Stimulated activated CD4-positive, alpha-beta T cell treated with anti-CD3 and anti-CD28 coated beads, Interleukin-4, amount 100 ng/mL, for 4 hours (primary cell): ENCODE measurements at places on chromosomes 4 and X.

DNA sequence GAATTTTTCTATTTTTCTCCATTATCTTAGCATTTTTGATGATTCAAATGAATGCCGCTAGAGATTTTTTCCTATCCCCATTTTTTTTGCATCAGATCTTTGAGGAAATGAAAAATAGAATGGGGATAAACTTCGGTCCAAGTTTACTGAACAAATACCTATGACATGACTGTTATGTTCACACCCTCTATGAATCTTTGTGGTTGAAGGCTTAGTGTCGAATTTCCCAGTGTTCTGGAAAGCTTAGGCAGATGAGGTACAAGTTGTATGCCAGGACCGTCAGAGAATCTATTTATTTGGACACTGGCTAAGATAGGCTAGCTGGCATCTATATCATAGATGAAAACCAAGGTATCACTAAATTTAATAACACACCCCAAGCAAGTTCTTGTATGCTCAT, 123.4 kb downstream of the SPCS3 start:
- no peak for DNase-seq

DNA sequence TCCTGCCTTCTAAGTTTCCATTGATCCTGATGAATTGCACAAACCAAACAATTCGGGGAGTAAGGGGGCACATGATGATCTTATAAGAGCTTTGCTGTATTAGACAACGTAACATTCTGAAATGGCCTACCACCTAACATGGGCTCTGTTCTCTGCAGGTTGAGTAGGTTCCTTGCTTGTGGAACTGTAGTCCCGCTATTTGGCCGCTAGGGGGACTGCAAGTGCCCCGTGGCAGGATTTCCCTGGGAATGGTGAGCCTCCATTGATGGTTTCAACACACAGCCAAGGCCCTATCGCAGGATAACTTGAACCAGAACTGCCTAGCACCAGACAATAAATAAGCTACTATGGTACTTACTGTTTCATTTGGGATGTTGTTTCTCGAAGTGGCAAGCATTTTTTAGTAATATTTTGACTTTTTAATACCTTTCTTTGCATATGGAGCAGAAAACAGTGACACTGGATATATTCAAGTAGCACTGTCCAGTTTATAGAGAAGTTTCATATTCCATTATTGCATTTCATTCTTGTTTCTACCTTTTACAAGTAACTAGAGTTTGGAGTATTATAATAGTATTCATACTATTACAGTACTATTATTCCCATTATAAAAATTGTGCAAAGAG, 11.9 kb downstream of the AR start:
- no peak for DNase-seq

GRCh38 chr4:2261853-2262144, at the start of gene MXD4:
MXD4 (minus strand) TSS chr4:2262109; CDS start chr4:2261980, 129 bp downstream.
- no peak for DNase-seq

- DNase-seq = no peak
Observed at GRCh38 chrX:16196829-16197228, 29.5 kb downstream of the MAGEB17 start.

- DNase-seq = no peak
Observed at GRCh38 chr4:14008494-14008893, 381.0 kb upstream of the BOD1L1 start.

GRCh38 chr4:126827669-126828068, 805.1 kb upstream of the INTU start:
- no peak for DNase-seq

DNA sequence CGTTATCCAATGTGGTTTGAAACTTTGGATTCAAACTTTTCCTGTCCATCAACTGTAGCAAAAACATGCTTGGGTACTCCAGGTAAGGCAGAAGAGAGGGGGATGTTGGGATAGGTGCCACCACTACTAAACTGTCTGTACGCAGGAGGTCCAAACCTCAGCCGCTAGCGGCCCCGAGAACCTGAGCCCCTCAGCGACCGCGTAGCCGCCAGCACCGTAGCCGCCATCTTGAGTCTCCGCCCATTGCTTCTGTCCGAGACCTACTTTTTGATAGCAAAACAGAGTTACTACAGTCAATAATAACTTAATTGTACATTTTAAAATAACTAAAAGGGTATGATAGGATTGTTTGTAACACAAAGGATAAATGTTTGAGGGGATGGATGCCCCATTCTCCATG, 119.9 kb upstream of the GRID2 start:
- DNase-seq = no peak

GRCh38 chrX:74195605-74196004, 108.4 kb upstream of the ZCCHC13 start:
- DNase-seq = no peak

DNA sequence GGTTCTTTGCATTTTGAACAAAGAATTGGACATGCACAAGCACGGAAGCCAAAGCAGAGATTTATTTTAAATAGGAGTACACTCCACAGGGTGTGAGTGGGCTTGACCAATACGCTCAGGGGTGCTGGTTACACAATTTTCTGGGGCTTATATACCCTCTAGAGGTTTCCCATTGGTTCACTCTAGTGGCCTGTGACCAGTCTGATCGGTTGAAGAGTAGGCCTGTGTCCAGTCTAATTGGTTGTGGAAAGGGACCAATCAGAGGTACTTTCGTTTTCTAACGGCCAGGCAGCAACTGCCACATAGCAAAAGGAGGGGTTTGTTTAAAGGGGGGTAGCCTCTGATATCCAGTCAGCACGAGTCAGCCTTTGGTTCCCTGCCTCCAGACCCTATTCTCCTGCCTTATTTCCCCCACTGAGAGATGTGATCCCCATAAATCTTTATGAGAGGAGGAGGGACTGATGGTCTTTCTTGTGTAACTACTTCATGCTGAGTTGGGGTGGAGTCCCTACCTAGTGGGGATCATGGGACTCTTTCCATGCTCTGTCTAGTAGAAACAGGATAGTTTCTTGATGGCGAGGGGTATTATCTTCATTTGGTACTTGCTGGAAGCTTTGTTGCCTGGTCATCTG, 11.3 kb upstream of the AREG start:
- DNase-seq = no peak

- no peak for DNase-seq
Observed at GRCh38 chr4:96841801-96842200, 1001.9 kb downstream of the PDHA2 start.

DNA sequence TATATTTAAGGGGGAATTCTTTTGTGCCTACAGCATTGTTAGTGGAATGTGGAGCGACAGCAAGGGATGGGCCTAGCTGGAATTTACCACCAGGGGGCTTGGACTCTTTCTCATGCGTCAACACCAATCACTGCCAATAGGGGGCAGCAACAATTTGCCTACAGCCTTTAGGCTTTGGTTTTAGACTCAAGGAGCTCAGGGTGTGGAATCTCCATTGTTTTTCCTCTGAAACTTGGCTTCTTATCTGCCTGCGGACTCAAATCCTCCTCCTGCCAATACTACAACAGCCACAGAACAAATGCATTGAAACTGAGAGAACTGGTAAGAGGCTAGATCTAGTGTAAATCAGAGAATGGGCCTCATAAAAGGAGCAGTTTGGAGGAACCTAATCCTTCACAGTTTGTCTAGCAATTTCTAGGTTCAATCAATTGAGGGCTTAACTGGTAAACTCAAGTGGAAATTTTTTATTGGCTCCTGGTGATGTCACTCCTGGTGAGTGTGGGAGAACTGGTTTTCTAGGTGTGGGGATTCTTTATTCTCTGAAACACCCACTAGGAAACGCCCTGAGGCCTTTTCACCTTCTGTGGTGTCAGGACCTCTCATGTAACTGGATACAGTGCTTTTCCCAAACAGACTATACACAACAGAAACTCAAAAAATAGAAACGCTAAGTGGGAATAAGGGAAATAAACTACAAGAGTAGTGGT, 27.9 kb upstream of the TMSB4X start:
- peak; percentile 57 for DNase-seq

DNA sequence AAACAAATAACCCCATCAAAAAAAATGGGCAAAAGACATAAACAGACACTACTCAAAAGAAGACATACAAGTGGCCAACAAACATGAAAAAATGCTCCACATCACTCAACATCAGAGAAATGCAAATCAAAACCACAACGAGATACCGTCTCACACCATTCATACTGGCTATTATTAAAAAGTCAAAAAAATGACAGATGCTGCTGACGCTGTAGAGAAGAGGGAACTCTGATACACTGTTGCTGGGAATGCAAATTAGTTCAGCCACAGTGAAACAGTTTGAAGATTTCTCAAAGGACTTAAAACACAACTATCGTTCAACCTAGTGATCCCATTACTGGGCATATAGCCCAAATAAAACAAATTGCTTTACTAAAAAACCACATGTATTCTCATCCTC, 671.2 kb upstream of the FTHL17 start:
- no peak for DNase-seq

GRCh38 chr4:3675251-3676115, 90.7 kb upstream of the ADRA2C start:
- DNase-seq = no peak

DNA sequence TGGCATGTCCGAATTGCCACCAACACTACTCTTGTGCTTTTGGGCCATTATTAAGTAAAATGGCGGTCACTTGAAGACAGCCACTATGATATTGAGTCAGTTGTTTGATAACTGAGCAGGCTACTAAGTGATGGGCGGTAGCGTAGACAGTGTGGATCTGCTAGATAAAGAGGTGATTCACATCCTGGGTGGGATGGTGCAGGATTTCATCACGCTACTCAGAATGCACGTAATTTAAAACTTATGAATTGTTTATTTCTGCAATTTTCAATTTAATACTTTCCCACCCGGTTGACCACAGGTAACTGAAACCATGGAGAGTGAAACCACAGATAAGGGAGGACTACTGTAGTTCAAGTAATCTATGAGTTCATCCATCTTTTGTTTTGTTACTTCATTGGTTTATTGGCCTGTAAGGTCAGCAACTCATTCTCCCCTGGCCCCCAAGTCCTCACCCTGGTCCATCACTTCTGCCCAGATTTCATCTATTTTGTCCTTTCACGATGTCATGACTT, 2.9 kb downstream of the ARAF start:
- no peak for DNase-seq

- DNase-seq = no peak
Observed at GRCh38 chr4:180164799-180165198, 2078.4 kb upstream of the TENM3 start.

DNA sequence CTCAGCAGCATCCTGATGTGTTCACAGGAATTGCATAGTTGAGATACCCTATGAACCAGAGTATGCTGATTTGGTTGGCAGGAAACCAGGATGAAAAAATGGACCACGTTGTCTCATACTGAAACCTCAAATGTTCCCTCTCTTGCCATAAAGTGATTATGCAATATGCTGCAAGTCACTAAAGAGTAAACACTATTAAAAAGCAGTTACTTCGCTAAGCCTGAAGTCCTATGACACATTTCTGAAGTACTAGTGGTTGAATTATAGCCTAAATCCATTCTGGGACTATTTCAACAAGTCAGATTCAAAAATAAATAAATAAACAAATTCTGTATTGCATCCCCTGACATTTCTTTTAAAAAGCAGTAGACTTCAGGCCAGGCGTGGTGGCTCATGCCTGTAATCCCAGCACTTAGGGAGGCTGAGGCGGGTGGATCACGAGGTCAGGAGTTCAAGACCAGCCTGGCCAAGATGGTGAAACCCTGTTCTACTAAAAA, 106.0 kb upstream of the NAP1L5 start:
- DNase-seq = no peak

DNA sequence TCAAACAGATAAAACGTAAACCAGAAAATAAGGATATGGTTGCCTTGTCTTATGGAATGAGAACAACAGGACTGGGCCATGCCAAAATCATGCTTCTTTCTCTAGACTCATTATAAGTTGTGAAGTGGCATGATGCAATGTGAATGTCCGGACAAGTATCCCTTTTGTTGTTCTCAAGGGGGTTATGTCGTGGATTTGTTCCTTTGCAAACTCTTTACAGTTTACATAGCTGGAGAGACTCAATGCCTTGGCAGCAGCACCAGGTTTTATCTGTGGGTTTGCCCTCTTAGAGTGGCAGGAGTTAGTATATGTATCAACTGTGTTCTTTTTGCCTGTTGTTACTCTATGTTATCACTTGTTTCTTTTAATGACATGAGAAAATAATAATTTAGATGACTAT, 41.4 kb downstream of the SPRY1 start:
- no peak for DNase-seq
